MG63 (cell line): ENCODE measurements at places on chromosomes 11 and 22. TPM values are rescaled to one million over a fixed set of nuclear protein-coding genes. Genes with fewer than 3 reads are reported as not detected.

The TMEM258 gene
- 61.8 and 88.7 TPM in 2 replicates for total RNA-seq

The CLDN5 gene
- total RNA-seq, result not detected in 2 replicates

DNA sequence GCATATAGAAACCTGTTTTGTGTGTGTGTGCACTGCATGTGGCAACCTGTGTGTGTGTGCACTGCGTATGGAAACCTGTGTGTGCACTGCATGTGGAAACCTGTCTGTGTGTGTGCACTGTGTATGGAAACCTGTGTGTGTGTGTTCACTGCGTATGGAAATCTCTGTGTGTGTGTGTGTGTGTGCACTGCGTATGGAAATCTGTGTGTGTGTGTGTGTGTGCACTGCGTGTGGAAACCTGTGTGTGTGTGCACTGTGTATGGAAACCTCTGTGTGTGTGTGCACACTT is 72.2 kb upstream of the CCND1 start:
- DNase-seq, result no peak

The KRTAP5-2 gene
- total RNA-seq, result not detected in 2 replicates

DNA sequence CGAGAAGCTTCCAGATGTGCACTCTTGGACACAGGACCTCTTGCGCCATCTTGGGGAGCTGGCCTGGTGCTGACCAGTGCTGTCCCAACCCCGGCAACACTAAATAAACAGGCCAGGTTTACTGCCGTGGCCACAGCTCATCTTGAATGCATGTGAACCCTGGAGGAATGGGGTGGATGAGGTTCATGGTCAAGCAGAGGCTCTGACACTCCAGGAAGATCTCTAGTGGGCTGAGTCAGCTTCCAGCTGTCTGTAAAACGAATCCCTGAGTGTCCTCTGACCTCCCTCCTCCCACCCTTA is 51.8 kb downstream of the ALX4 start:
- no peak for DNase-seq

DNA sequence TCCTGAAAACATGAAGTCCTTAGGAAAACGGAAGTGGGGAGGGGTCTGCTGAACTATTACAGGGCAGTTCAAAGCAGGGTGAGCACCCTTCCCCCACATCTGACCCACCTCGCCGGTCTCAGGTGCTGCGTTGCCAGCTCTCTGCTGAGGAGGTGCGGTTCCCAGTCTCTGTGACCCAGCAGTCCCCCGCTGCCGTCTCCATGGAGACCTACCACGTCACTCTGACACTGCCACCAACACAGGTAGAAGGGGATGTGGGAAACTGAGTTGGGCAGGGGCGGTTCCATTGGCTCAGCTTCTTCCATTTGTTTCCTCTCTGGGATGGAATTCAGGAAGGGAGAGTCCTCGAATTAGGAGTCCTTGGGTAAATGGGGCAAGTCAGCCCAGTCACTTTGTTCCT is 3.3 kb downstream of the C2CD2L start:
- DNase-seq, result no peak

The TUB gene
- 19.2 and 23.6 TPM in 2 replicates for total RNA-seq

The SLN gene
- not detected in 2 replicates for total RNA-seq

The NPTXR gene
- total RNA-seq, result 0.76 and 1.8 TPM in 2 replicates
